Stimulated activated CD8-positive, alpha-beta memory T cell treated with anti-CD3 and anti-CD28 coated beads, Interleukin-15, amount 100 ng/mL, for 24 hours (primary cell): ENCODE measurements at places on chromosomes 4 and X.

GRCh38 chrX:149074398-149074797, 430.7 kb downstream of the IDS start:
- no peak for DNase-seq

DNA sequence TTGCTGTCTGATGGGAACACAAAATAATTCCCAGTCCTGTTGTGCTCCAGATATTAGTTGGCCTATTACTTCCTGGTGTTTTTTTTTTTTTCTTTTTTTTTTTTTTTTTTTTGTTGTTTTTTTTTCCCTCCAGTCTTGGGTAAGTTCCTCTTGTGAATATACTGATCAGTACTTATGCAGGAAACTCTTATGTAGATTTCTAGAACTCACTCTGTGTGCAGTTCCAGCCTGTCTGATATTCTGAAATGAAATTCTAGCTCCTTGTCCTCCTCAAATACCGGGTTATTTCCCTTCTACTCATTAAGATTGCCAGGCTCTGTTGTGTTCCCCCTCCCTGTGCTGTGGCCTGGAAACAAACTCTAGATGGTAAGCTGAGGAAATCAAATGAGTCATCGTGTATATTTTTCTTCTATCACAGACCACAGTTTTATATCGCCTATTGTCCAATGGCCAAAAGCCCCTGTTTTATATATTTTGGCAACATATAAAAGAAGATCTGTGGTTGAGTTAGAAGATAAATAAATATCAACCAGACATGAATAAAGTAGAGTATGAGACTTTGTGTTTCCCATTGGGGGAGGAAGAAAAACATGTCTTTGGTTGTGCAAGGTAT, 124.3 kb upstream of the UGT8 start:
- no peak for DNase-seq

DNA sequence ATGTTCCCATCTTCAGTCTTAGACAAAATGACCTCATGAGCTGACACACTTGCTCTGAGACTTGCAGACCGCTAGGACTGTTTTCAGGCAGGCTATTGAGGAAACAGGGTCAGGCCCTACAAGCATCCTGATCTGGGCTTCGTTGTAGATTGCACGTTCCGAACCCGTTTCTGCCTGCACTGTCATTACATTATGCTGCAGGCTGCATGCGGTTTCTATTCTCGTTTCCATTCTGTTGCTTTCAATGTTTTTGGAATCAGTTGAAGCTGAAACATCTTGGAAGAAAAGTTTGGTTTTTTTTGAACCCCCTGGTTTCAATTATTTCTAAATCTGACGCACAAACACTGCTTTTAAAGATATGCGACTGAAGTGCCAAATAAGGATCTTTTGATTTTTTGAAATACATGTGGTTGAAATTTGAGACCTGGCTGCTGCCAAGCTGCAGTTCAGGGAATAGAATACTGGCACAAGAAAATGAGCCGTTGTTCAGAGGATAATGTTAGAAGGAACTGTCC, 716.1 kb upstream of the INTU start:
- DNase-seq = no peak

GRCh38 chrX:154855256-154855655, 20.8 kb upstream of the SMIM9 start:
- DNase-seq = no peak

GRCh38 chr4:168139336-168139735, 47.0 kb downstream of the ANXA10 start:
- DNase-seq = no peak

GRCh38 chr4:73650250-73650649, 30.0 kb upstream of the RASSF6 start:
- no peak for DNase-seq

DNA sequence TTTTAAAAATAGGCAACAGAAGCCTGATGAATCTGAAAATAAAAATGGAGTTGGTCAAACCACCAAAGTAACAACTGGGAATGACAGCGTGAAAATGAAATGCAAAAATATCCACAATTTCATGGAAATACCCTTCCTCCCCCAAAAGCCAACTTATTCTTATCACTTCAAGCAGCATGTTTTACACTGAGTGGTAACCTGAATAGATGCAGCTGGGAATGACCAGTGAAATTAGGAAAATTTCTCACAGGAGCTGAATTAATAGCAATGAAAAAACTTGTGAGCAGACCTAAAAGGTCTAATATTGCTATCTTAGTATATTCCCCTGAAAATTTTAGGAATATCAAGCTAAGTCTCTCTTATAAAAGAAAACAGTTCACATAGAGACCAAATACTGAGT, 239.0 kb downstream of the PCDH18 start:
- DNase-seq = no peak

- no peak for DNase-seq
Measured at GRCh38 chr4:142347241-142347640, 498.9 kb downstream of the INPP4B start.

GRCh38 chr4:87410157-87410556, 12.2 kb upstream of the NUDT9 start:
- no peak for DNase-seq

DNA sequence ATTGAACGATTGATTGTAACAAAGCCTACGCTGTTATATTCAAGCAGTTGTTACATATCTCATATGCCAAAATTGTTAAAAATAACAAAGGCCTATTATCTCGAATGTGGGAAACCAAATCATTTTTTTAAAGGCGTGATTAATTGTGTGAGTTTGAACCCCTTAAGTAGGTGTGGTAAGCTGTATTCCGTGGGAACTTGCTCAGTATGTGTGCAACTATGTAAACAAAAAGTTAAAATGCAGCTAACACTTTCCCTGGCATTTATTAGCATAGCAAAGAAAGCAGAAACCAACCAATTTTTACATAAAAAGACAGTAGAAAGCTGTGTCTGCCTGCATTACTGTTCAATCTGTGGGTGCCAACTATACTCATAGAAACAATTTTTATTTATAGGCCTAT, 166.0 kb upstream of the HAND2 start:
- DNase-seq = no peak

GRCh38 chrX:12975670-12975965, 708 bp downstream of the TMSB4X start:
- no peak for DNase-seq

DNA sequence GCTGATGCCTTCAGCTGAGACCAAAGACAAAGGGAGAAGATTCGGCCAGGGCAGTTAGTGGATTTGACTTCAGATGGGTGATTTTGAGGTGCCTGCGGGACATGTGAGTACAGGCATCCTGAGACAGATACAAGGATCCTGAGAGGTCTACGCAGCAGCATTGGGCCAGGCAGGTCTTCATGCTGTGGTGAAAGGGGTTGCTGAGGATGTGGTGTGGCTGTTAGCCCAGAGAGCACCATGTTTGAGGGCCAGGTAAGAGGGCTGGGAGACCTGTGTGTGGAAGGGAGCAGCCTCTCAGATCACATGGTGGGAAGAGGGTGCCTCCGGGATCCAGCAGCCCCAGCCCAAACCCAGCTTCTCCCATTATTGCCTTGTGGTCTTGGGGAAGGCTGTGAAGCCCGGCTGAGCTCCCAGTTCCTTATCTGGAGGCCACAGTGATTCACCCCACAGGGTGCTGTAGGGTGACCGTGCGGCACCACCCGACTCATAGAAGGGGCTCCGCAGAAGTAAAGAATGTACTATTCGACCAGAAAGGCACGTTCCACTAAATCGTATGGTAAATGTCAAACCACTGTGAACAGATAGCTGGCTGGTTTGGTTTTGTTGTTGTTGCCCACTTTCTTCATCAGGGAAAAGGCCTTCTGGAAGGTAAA, 27.7 kb upstream of the TADA2B start:
- no peak for DNase-seq

DNA sequence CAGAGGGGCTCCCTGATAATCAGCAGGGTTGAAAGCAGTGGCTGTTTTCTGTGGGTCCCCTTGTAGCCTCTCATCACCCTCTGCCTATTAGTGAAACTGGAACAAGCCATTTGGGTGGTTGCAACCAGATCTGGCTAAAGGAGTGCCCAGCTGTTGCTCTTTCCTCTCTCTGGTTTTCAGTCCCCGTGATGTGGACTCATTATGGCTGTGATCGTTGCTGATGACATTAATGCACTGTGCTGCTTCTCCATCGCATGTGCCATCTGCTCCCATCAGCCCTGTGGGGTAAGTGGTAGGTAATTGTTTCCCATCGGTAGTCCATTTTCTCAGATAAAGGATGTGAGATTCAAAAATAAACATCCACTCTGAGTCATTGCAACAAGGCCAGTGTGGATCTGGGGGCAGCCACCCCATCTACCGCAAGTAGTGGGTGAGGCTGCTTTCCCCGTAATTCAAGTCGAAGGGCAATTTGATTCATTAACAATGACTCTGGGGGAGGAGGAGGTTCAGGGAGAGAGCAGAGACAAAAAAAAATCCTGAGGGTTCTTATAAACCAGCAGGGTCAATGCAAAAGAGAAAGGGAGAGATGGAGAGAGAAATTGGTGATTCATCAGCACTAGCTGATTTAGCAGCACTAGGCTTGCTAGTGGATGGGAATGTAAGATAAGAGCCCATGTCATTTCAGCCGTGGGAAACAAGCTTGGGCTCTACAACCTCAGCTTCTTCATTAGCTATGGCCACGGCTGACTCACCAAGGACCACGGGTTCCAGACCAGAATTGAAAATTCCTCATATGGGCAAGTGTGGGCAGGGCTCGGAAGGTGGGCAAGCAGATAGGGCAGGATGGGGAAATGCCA, 357.8 kb downstream of the MID1IP1 start:
- DNase-seq = no peak

GRCh38 chr4:3723232-3723642, 42.9 kb upstream of the ADRA2C start:
- DNase-seq = no peak

DNA sequence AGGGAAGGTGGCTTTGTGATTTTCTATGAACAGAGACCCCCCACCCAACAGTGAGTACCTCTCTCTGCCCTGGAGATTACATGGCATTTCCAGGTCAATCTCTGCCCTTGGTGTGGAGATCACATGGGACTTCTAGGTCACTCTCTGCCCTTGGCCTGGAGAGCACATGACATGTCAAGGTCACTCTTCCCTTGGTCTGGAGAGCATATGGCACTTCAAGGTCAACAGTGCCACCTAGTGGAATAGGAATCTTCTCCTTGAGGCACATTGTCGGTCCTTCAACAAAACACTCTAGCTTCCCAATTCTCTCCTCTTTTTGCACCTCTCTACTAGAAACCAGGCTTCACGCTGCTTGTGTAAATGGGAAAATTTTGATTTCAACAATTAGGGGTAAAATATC, 66.2 kb upstream of the TACR3 start:
- no peak for DNase-seq

GRCh38 chrX:132171478-132171877, 43.7 kb upstream of the FRMD7 start:
- no peak for DNase-seq

DNA sequence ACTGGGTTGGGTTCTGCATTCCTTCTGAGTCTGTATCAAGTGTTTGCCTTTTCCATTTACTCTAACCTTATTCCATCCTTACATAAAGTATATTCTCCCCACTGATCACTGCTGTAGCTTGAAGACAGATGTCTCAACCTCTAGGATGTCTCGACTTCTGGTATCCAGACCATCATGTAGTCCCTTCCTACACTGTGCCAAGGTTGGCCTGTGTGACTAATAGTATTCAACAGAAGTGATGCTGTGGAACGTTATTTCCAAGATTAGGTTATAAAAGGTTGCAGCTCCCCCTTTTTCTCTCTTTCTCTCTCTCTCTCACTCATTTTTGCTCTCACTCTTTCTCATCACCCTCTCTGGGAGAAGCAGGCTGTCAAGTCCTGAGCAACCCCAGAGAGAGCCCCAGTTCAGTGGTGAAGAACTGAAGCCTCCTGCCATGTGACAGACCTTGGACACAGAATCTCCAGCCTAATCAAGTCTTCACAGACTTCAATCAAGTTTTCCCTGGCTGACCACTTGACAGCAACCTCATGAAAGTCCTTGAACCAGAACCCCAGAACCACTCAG, 75.4 kb downstream of the PRDM5 start:
- DNase-seq = no peak

GRCh38 chrX:66021765-66022631, 17.9 kb downstream of the VSIG4 start:
- DNase-seq = no peak

DNA sequence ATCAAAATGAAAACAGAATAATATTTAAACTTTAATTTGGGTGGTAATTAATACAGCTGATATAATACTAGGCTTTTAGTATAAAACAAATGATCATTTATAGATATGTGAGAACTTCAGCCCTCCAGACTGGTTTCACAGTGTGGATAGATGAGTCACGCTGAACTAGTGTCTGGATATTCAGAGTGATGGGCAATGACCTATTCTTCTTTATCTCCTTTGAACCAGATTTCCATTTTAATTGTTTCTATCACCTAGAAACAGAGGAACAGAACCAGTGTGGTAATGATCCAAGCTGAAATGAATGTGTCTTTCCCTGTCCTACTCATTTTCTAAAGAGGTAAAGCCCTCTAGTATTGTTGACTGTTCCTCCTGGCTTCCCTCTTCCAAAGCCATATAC, 155.2 kb upstream of the GK2 start:
- DNase-seq = no peak

DNA sequence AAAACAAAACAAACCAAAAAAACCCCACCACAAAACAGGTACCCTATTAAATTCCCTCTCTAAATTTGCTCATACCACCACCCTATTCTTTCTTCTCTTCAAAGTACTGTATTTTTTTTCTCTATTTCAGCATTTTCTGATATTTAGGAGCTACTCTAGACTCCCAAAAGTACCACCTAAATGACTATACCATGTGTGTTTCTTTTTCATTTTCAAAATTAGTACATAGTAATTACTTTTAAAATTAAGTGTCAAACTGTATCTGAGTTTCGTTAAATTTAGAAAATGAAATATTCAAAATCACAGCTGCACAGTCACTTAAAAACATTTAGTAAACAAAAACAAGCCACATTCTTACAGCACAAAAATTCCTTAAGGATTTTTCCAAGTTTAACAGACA, 161.7 kb downstream of the FBXW7 start:
- DNase-seq = no peak

- no peak for DNase-seq
Measured at GRCh38 chr4:108172231-108172752, 3.6 kb upstream of the LEF1 start.

- no peak for DNase-seq
Measured at GRCh38 chr4:112448306-112449132, 67.5 kb downstream of the NEUROG2 start.

DNA sequence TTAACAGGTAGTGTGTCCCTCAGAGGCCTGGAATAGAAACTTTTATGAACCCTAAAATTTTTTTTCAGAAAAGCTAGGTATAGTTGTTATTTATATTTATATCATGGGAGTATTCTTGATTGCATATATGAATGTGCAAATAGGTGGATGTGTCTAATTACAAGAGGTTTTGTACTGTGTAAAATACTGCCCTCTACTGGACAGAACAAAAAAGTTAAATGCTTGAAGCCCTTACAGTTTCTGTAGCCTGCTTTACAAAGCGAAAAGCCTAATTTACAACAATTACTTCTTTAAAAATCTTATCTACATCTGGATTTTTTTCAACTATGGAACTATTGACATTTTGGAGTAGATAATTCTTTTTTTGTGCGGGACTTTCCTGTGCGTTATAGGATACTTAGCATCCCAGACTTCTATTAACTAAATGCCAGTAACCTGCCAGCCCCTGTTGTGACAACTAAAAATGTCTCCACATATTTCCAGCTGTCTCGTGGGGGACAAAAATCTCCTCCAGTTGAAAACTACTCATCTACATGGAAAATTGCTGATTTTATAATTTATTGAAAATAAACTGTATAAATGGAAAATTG, 35.1 kb downstream of the ENPEP start:
- DNase-seq = no peak
